Lower lobe of right lung (tissue), 2 donors: ENCODE measurements at places on chromosomes 4 and X. TPM values are rescaled to one million over a fixed set of nuclear protein-coding genes. Genes with fewer than 3 reads are reported as not detected.
A peak's percentile ranks its signal among the peaks of the same experiment; 100 is the strongest.

Gene NMU
- total RNA-seq, result 0.83 TPM

DNA sequence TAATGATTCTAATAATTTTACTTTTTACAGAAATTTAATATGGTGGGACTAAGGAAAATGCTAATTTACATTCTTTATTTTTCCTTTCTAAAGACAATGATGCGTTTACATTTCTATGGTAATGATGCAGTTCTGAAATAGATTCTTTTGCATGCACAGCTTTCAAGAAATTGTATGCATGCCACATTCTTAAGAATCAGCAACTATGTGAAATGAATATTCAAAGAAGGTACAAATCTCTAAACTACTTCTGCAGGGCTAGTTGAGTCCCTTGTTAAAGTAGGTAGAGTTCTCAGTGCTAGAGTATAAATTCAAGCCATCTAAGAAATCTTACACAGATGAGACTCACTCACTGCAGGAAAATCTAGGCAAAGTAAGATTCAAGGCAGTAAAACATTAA, 24.5 kb upstream of the GRID2 start:
- no peaks in the 10 kb centered on the region for H3K27me3 ChIP-seq
- no peaks in the 10 kb centered on the region for H3K36me3 ChIP-seq
- H3K27ac ChIP-seq, result no peak overlapping the region
- no peak for DNase-seq

GRCh38 chr4:77805840-77806239, 13.3 kb downstream of the CNOT6L start:
- H3K27ac ChIP-seq, result no peak overlapping the region
- H3K4me1 ChIP-seq, result peaks cover 24% of the 10 kb centered on the region
- H3K27me3 ChIP-seq, result no peaks in the 10 kb centered on the region
- DNase-seq, result no peak

DNA sequence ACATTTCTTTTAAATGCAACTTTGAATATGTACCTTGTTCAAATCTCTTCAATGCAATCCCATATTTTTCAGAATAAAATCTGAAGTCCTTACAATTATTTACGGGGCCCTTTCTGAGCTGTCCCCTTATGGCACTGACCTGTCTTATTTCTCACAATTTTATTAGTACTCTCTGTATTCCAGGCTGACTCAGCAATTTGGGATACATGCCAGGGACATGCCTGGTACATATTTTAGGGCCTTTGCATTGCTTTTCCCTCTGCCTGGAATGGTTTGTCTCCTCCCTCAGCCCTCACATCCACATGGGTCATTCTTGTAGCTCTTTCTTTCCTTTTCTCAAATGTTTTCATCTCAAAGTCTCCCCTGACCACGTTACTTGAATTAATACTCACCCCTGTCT, 172.2 kb upstream of the TECRL start:
- DNase-seq, result no peak
- no peaks in the 10 kb centered on the region for H3K4me1 ChIP-seq
- H3K27me3 ChIP-seq, result no peaks in the 10 kb centered on the region
- H3K36me3 ChIP-seq, result no peaks in the 10 kb centered on the region
- H3K27ac ChIP-seq, result no peak overlapping the region

- no peak overlapping the region for H3K4me3 ChIP-seq
- no peaks in the 10 kb centered on the region for H3K4me1 ChIP-seq
- no peaks in the 10 kb centered on the region for H3K27me3 ChIP-seq
- no peak for DNase-seq
- H3K36me3 ChIP-seq, result no peaks in the 10 kb centered on the region
- H3K27ac ChIP-seq, result no peak overlapping the region
Measured at GRCh38 chrX:110944751-110945675, 149.4 kb upstream of the CHRDL1 start.

DNA sequence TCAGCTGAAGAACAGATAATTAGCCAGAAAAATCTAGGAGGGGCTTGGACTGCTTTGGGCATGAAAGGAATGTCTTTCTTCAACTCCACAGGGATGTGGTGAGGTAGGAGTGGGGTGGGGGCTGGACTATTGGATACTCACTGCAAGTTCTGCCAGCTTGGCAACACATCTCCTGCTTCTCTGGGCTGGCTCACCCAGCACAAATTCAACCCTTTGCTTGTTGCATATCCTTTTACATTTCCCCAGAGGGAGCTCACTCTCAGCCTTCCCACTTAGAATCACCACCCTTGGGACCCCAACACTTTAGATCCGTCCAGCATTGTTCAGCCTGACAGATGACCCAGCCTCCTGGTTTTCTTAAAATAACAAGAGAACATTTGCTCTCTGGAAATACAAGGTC, 120.6 kb downstream of the KDR start:
- H3K27ac ChIP-seq, result no peak overlapping the region
- DNase-seq, result no peak
- no peaks in the 10 kb centered on the region for H3K36me3 ChIP-seq
- H3K4me3 ChIP-seq, result no peak overlapping the region

GRCh38 chr4:185202984-185203485, 765 bp downstream of the CFAP97 start:
- peak overlapping the region; percentile 95 for H3K27ac ChIP-seq
- DNase-seq, result no peak
- H3K4me1 ChIP-seq, result peaks cover 25% of the 10 kb centered on the region
- H3K36me3 ChIP-seq, result no peaks in the 10 kb centered on the region

- H3K36me3 ChIP-seq, result no peaks in the 10 kb centered on the region
- H3K27ac ChIP-seq, result no peak overlapping the region
- no peak overlapping the region for H3K4me3 ChIP-seq
- DNase-seq, result no peak
- H3K27me3 ChIP-seq, result no peaks in the 10 kb centered on the region
Measured at GRCh38 chrX:15418707-15419181, 34.5 kb upstream of the VEGFD start.

DNA sequence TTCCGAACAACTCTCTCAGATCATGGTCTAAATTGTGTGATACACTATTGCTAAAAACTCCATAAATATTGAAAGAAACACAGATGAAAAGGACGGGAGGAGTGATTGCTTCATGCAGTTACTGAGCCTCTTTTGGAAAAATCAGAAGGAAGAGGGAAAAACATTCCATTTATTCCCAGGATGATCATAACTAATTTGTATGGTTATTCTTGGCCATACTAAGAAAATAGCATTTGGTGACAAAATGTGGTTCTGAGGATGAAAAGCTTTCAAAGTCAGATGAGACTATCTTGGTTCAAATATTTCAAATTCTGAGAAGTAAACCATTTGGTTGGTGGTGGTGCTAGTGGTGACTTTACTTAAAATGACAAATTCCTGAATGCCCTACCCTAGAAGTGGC, 305.4 kb upstream of the LDB2 start:
- H3K27ac ChIP-seq, result no peak overlapping the region
- H3K4me1 ChIP-seq, result no peaks in the 10 kb centered on the region

DNA sequence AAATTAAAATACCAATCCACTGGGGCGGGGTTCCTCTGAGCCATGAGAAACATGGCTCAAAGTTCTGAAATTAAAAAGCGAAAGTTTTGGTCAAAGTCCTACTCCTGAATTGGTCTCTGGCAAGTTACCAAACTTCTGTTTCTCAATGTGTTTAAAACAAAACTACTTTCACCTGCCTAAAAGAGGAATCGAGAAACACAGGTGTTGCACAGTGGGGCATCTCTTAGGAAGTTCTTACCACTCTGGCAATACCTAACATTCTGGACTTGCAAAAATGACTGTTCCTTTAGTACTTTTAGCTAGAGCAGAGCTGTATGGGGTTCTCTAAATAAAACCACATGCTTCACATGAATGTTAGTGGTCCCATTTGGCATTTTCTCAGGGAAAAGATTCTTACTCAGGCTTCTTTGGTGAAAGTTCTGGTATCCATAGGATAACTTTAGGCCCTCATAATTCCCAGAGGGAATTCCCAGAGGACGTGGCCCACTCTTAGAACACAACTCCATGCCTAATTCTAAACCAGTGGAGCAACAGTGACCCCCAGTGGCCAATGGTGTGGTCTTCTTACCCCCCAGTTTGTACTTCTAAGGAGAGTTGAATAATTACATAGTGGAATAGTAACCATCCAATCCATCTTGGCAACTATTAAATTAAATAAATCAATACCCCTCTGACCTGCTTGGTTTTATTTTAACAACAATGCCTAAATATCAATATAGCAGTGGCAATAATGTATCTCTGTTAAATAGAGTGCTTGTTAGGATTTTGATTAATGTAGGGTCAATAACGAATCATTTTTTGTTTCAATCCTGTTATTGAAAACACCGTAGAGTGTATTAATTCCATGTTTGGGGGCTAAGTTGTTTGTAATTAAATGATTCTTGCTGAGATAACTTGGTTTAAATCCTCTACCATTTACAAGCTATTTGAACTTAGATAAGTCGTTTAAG, 21.9 kb downstream of the BMP3 start:
- no peak overlapping the region for H3K27ac ChIP-seq
- H3K4me1 ChIP-seq, result no peaks in the 10 kb centered on the region
- H3K27me3 ChIP-seq, result no peaks in the 10 kb centered on the region
- no peaks in the 10 kb centered on the region for H3K36me3 ChIP-seq

DNA sequence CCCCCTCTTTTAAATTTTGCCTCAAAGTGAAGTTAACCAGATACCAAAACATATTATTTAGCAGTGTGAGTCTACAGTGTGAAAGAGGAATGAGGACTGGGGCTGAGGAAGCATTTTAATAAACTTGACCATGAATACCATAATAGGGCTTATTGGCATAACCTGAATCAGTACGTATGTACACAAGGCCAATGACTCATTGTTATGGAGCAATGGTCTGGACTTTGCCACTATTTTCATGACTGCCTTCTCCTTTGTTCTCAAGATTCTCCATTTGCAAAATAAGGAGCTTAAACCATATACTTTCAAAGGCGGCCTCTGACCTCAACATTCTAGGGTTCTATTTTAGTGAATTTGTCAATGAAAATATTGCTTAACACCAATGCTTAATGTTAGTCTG, 102.8 kb upstream of the OR13H1 start:
- DNase-seq, result no peak
- no peak overlapping the region for H3K27ac ChIP-seq
- no peaks in the 10 kb centered on the region for H3K27me3 ChIP-seq
- H3K4me1 ChIP-seq, result no peaks in the 10 kb centered on the region
- H3K4me3 ChIP-seq, result no peak overlapping the region
- H3K36me3 ChIP-seq, result no peaks in the 10 kb centered on the region

GRCh38 chrX:97494756-97495372, 611.2 kb downstream of the RPA4 start:
- no peaks in the 10 kb centered on the region for H3K36me3 ChIP-seq
- DNase-seq, result no peak
- H3K4me3 ChIP-seq, result no peak overlapping the region
- H3K27me3 ChIP-seq, result no peaks in the 10 kb centered on the region

DNA sequence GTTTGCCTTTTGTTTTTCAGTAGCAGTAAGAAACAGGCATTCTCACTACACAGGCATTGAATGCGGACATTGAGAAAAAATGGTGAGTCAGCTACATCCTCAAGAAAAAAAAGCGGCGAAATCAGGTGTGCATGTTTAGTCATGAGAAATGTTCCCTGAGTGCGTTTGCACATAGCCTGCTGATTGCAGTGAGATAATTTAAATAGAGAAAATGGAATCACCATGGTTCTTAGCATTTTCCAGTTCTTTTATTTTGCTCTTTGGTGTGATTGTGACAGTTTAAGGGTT, 54.1 kb upstream of the CLDN34 start:
- DNase-seq, result no peak
- H3K4me3 ChIP-seq, result no peak overlapping the region
- H3K4me1 ChIP-seq, result no peaks in the 10 kb centered on the region
- H3K27ac ChIP-seq, result no peak overlapping the region
- H3K27me3 ChIP-seq, result no peaks in the 10 kb centered on the region

- no peaks in the 10 kb centered on the region for H3K27me3 ChIP-seq
- H3K27ac ChIP-seq, result peak within 1 kb of the TSS; percentile 71
- peak; percentile 43 for DNase-seq
- no peaks in the 10 kb centered on the region for H3K4me1 ChIP-seq
Measured at GRCh38 chrX:155334486-155335336, at the start of gene CLIC2. CLIC2 (minus strand) TSS chrX:155334614; CDS start chrX:155334427, 187 bp downstream.

DNA sequence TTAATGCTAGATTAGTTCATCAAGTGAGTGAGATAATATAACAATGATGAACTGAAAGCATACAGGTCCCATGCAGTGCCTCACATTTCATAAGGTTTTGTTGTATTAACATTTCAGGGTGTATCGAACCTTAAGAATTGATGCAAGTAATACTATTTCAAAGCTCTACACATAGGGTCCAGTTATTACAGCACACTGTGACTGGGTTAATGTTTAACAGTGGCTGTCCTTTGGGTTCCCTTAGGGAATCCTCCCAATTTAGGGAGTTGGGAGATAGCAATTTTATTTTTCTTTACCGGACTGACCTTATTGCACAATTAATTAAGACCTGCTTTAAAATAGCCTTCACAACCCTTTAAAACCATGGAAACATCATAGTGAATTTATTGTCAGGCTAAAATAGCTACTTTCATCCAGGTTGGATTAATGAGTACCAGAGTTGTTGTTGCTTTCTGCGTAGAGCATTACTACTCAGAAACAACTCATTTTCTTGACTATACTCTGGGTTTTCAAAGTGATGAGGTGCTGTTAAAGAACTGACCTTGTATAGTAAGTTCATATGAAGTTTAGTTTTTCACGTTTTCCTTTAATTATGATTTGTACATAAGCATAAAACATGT, 134.4 kb downstream of the AKAP4 start:
- H3K27ac ChIP-seq, result no peak overlapping the region
- H3K27me3 ChIP-seq, result no peaks in the 10 kb centered on the region
- H3K36me3 ChIP-seq, result no peaks in the 10 kb centered on the region

DNA sequence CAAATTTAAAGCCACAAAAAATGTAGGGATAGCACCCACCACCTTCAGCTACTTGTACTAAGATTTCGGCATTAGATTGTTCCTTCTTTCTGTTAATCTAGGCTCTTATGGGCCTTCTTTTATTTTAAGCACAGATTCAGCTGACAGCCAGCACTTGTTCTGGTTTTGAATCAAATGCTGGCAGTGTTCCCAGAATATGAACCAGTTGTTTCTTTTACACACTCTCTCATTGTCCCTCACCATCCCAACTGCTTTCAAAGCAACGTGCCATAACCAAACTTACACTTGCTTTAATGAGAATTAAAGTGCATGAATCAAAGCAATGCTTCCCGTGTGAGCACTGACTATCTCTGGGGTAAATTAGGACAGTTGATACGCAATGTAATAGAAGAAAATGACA, 744.5 kb upstream of the FAM241A start:
- no peak overlapping the region for H3K4me3 ChIP-seq
- H3K4me1 ChIP-seq, result no peaks in the 10 kb centered on the region
- H3K27ac ChIP-seq, result no peak overlapping the region
- no peaks in the 10 kb centered on the region for H3K27me3 ChIP-seq

- no peaks in the 10 kb centered on the region for H3K4me1 ChIP-seq
- H3K27me3 ChIP-seq, result no peaks in the 10 kb centered on the region
Measured at GRCh38 chr4:124390861-124391260, 321.7 kb downstream of the ANKRD50 start.

- no peak overlapping the region for H3K27ac ChIP-seq
- H3K4me3 ChIP-seq, result no peak overlapping the region
- no peaks in the 10 kb centered on the region for H3K4me1 ChIP-seq
- H3K27me3 ChIP-seq, result no peaks in the 10 kb centered on the region
- no peak for DNase-seq
- no peaks in the 10 kb centered on the region for H3K36me3 ChIP-seq
Measured at GRCh38 chr4:5237086-5237660, 185.9 kb downstream of the STK32B start.
